ENCODE measurements at places on chromosomes 3 and 15.

DNA sequence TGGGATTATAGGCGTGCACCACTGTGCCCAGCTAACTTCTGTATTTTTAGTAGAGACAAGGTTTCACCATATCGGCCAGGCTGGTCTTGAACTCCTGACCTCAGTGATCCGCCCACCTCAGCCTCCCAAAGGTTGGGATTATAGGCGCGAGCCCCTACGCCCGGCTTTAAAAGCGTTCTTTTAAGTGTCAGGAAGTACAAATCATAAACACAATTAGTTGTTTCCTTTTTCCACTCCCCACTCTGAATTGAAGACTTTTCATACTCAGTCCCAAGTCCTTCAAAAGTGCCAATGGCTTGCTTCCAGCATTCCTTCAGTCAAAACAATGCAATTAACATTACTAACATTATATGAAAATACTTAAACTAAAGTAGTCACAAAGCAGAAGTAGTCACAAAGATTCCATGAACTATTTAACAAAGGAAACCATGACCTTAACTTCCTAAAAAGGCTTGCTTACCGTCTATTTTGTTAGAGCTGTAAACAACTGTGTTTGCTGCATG is 8.1 kb downstream of the WDR82 start:
- DNase-seq: no peak

DNA sequence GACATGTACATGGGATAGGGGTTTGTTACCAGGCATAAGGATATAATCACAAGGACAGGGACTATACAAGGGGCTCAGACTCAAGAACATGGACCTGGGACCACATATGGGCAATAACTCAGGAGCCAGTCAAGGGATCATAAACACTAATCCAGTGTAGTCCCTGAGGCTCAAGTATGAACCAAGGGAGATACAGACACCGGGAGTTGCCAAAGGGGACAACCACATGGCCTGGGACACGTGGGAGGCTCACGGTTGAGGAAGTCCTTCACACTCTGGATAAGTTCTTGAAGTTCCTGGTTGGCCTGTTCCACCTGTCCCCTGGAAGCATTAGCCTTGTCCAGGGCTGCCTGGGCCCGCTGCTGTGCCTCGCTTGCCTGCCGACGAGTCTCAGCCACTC is 1.8 kb upstream of the USP19 start:
- DNase-seq: no peak

GRCh38 chr15:70566989-70567388 is 196.4 kb downstream of the UACA start:
- no peak for DNase-seq

- peak; percentile 38 for DNase-seq
Measured at GRCh38 chr15:75661100-75661755, 13.5 kb downstream of the SNX33 start.

DNA sequence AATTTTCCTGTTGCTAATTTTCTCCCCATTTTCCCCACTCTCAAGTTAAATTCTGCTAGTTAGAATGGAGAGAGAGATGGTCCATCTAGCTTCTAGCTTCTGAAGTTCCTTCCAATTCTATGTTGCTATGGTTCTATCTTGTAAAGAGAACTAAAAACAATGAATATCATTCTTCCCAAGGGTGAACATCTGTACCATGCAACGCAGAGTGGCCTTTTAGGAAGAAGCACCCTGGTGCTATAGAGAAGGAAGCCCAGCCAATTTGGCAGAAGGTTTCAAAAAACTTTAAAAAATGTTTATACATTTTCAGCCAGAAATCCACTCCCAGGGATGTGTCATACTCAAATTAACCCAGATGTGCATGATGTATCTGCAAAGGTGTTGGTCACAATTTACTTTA is 149.1 kb downstream of the SEMA6D start:
- DNase-seq: no peak

DNA sequence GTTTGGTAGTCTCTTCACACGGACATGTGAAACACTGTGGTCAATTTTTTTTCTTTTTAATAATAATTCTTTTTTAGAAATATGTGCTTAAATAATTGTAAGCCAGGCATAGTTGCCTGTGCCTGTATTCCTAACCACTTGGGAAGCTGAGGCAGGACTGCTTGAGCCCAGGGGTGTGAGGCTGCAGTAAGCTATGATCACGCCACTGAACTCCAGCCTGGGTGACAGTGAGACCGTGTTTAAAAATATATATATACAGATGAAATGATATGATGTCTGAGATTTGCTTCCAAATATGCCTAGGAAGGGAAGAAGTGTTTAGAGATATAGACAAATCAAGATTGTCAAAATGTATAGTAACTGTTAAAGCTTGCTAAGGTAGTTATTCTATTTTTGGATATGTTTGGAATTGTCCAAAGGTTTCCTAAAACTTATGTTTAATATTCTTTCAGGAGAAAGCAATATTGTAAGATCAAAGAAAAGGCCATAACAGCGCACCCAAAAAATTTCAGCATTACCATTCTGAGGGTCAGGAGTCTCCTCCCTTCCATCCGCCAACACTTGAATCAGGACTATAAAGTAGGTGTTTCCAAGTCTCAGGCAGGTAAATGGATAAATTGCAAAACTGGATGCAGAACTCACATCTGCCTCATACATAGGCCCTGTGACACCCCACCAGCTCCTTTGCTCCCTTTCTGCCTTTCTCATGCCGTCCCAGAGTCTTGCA is 532 bp upstream of the SELENOT start:
- no peak for DNase-seq
